ENCODE measurements at places on chromosomes 16 and 17.

DNA sequence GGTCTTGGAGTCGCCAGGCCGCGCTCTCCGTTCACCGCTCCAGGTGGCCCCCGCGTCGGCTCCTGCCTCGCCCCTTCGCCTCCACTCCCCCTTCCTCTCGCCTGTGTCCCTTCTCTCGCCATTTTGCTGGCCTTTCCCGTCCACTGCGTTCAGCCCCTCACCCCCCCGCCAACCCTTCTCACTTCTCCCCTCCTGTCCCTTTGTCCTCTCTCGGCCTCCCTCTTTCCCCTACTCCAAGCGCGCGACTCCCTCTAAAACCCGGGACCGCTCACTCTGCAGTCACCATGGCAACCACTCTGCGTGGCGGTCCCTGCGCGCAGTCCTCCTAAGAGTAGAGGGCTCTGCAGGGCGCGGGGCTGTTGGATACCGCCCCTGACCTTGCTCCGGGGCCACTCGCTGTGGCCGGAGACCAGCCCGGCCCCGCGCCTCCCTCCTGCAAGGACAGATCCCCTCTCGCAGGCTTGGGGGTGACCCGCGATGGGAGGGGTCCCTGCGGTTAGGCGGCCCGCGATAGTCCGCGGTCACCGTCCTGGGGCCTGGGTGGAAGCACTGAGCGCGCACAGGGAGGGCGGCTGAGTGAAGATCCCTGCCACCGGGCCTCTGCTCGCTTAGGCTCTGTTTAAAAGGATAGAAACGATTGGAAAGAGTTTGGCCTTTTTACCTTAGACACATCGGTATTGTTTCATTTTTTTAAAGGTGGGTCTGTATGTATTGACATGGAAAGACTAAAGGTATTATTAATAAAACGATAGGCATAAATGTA is 454 bp downstream of the CCDC40 start:
- DNase-seq, result no peak

GRCh38 chr17:5391678-5392077 is 27.8 kb downstream of the NUP88 start:
- no peak for DNase-seq

DNA sequence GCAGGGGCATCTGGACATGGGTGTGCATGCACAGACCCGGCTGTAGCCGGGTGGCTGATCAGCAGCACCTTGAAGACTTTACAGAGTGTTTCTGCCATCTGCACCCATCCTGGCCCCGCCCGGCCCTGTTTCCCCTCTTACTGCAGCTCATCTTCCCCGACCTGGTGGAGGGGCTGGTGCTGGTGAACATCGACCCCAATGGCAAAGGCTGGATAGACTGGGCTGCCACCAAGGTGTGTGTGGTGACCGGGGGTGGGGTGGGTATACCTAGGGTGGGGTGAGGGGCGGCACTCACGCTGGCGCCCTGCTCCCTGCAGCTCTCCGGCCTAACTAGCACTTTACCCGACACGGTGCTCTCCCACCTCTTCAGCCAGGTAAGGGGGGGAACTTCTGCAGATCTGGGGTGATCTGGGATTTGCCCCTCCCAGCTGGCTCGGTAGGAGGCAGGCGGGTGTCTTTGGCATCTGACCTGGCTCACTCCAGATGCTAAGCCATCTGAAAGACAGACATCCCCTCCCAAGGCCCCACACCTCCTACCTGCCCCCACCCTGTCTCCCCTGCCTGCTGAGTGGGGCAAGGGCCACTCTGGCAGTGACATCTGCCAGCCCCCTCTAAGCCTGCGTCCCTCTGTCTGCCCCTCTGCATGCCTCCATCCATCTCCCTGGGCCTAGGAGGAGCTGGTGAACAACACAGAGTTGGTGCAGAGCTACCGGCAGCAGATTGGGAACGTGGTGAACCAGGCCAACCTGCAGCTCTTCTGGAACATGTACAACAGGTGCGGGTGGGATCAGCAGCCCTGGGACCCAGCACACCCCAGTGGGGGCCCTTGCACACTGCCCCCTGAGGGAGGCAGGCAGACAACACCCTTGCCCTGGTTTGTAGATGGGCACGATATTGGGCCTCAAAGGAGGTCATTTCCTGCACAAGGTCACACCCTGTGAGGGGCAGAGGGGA is 6.6 kb downstream of the NDRG4 start:
- DNase-seq, result no peak

DNA sequence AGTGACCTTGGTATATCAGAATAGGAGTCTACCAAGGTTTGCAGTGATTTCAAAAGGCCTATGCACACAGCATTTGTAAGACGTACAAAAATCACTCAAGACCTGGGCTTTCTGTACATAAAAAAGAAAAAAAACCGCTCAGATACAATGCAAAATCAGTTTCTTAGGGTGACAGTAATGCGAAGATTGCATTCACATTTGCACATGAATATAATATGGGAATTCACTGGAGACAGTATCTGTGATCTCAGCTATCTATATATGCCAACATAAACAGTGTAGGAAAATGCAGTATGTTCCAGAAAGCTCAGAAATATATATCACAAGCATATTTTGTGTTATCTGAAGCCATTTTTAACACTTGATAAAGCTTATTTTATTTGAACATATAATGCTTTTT is 176.4 kb upstream of the MYOCD start:
- no peak for DNase-seq

GRCh38 chr17:28735242-28735722 is 6.7 kb downstream of the NEK8 start:
- peak; percentile 92 for DNase-seq
